ENCODE measurements at places on chromosomes 12 and 14. TPM values are rescaled to one million over a fixed set of nuclear protein-coding genes. Genes with fewer than 3 reads are reported as not detected.

The APEX1 gene
- total RNA-seq: 297 TPM

The FAM90A1 gene
- total RNA-seq: 0.63 TPM

The ITFG2 gene
- 34.4 TPM for total RNA-seq

The SAMD15 gene
- 1.9 TPM for total RNA-seq

The C12orf50 gene
- total RNA-seq: not detected

The ARHGDIB gene
- 13.8 TPM for total RNA-seq

The C12orf75 gene
- 276 TPM for total RNA-seq

The LRP1 gene
- 53.6 TPM for total RNA-seq

The BCL7A gene
- 23.8 TPM for total RNA-seq

The LRRC43 gene
- 2.5 TPM for total RNA-seq

The P2RX2 gene
- total RNA-seq: not detected

Measured in kidney epithelial cell (primary cell).